Activated CD4-positive, alpha-beta T cell treated with anti-CD3 and anti-CD28 coated beads, Interleukin-2, amount 10 ng/mL, durations not matched to agents 24 days and 14 days (primary cell): ENCODE measurements at places on chromosomes 3 and 15. TPM values are rescaled to one million over a fixed set of nuclear protein-coding genes. Genes with fewer than 3 reads are reported as not detected.

DNA sequence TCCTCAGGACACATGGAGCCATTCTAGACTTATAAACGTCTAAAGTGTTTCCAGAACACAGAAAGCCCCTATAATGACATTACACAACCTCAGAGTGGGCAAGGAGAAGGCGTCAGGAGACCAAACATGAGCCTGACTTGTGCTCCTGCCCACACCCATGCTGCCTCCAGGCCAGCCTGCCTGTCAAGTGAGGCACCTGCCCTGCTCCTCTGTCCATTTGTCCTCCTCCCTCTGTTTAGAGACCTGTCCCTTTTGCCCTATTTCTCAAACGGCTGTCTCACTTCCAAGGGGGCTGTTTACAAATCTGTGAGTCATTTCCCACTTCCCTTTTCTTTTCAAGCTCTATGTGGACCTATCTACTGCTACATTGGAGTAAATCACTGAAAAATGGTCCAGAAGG is 21.0 kb downstream of the ZDHHC3 start:
- no peak for DNase-seq

GRCh38 chr3:196998966-196999760 is 30.5 kb downstream of the MELTF start:
- no peak for DNase-seq

GRCh38 chr3:111797171-111797615 is 61.9 kb upstream of the PHLDB2 start:
- no peak for DNase-seq

GRCh38 chr3:188432802-188433520 is 279.0 kb downstream of the LPP start:
- DNase-seq: peak; percentile 63

DNA sequence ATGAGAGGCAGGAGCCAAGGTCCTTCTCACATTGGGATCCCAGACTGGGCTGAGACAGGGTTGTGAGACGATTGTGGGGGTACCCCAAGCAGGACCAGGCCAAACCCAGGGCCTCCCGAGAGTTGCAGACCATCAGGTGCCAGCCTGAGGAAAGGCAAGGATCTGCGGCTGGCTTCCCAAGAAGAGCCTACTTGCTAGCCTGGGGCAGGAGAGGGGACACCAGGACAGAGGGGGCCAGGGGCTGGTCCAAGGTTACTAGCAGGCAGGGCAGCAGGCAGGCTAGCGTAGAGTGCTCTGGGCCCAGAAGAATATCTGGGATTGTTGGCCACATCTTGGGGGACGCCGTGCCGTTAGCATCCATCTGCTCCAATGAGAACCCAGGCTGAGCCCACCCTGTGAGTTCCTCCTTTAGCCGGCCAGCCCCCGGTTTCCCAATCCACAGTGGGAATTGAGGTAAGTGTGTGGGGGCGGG is 546 bp downstream of the CISH start:
- no peak for DNase-seq

DNA sequence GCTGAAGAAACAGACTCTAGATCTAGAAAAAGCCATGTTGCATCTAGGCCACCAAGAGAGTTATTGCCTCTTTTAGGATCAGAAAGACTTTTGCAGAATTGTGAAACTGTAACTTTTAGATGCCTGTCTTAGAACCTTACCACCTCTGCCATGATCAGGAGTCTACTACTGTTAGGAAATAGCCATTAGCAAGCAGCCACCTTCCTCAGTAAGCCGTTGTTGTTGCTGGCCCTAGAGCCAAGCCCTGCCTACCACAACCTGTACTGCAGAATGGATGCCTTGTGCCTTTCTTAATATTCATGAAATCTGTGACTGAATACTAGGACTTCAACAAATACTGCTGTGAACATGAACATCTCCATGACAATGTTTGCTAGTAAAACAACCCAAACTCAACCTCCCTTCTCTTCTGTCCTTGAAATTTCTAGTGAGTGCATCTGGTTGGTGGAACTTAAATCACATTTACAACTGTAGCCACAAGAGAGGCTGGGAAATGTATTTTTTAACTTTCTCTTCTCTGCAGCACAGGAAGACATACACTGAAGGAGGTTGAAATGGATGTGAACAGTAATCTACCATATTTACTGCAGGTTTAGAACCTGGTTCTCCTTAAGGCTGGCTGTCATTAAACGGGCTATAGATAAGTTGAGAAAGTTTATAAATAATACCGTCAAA is 20.7 kb downstream of the RASA2 start:
- peak; percentile 54 for DNase-seq

DNA sequence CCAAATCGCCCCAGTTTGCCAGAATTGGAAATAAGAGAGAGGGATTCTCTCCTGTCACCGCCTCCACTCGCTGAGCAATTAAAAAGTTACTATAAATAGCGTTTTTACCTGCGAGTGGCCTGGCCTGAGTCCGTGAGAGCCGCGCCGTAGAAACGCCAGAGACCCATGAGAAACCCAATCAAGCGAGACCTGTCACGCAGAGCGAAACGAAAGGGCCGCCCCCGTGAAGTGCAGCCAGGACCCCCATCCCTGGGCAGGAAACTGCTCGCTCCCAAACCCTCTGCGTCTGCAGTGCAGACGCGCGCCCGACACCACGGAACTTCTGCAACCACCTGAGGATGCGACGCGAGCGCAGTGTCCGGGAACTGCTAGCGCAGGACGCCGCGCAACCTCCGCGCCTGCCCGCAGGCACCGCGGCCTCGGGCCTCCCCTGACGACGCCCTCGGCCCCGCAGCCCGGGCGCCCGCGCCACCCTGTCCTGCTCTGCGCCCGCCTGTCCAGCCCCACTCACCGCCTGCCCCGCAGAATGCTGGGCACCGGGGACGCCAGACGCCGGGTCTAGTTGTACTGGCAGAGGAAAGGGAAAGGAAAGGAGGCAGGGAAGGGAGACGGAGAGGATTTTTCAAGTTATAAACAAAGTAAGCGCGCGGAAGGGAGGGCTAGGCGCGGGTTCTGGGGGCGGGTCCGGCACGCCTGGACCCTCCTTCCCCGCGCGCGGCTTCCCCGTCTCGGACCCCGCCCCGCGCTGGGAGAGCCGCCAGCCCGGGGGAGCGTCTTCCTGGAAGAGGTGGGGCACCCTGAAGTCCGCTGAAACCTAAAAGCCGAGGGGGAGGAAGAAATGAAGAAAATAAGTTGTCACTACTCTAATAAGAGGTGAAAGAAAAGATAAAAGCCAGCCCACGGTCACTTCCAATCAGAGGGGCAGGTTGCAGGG is at the start of gene PLSCR4:
Gene PLSCR4 (minus strand): TSS at position 657 of the 934 bp plus-strand sequence. CDS start 29,034 bp downstream, outside the sequence.
- DNase-seq: peak; percentile 66

DNA sequence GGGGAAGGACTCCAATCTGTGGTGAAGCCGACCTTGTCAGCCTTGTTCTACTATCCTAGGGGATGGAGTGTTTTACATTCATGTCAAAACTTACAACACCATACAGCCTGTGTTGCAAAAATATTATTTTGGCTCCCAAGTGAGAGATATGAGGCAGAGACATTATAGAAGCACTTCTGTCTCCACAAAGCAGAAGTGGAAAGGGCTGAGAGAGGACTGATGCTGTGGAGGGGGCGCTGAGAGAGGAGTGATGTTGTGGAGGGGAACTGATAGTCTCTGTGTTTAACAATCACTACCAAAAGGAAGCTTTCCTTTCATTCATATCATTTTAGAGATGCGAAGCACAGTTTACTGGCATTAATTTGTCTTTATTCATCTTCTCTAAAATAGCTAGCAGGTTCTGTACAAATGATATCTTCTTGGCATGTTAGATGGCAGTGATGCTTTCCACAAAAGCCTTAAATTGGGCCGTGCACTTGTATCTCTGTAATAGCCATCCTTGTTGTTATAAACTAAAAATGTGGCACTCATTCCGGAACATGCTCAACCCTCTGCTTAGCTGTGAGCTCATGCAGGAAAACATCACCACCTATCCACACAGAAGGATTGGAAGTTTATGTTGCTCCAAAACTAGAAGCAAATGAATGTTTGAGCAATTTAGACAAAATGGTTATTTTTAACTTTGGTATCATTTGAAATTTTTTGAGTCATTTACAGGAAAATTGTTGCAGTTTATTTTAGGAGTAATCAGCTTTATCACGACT is 134.6 kb upstream of the TP63 start:
- DNase-seq: no peak

DNA sequence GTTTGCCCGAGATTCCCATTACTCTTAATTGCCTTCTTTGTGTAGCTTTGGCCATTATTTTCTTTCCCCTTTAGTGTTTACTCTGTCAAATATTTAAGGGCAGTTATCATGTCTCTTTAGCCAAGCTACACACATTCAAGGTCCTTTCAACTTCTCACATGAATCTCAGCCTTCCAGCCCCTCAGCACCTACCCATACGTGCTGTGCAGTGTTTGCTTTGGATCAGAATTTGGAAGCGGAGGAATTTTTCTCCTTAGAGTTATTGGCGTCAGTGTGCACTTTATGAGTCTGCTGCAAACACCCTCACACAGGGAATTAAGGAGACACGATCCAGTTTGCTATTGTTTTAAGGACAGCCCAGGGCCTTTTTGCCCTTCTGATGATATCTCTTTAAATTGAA is 231.6 kb downstream of the CACNA2D3 start:
- no peak for DNase-seq

- DNase-seq: no peak
Observed at GRCh38 chr3:11555881-11556633, 87.7 kb downstream of the VGLL4 start.

TRPC1 gene
- 0.92 and 1.7 TPM in 2 replicates for total RNA-seq

MEIS2 gene
- total RNA-seq: not detected in 2 replicates

CEMIP gene
- total RNA-seq: not detected in 2 replicates
